Naive thymus-derived CD4-positive, alpha-beta T cell (primary cell): ENCODE measurements at places on chromosomes 5 and 9.

- DNase-seq: no peak
Measured at GRCh38 chr5:13574574-13574973, 369.9 kb downstream of the DNAH5 start.

DNA sequence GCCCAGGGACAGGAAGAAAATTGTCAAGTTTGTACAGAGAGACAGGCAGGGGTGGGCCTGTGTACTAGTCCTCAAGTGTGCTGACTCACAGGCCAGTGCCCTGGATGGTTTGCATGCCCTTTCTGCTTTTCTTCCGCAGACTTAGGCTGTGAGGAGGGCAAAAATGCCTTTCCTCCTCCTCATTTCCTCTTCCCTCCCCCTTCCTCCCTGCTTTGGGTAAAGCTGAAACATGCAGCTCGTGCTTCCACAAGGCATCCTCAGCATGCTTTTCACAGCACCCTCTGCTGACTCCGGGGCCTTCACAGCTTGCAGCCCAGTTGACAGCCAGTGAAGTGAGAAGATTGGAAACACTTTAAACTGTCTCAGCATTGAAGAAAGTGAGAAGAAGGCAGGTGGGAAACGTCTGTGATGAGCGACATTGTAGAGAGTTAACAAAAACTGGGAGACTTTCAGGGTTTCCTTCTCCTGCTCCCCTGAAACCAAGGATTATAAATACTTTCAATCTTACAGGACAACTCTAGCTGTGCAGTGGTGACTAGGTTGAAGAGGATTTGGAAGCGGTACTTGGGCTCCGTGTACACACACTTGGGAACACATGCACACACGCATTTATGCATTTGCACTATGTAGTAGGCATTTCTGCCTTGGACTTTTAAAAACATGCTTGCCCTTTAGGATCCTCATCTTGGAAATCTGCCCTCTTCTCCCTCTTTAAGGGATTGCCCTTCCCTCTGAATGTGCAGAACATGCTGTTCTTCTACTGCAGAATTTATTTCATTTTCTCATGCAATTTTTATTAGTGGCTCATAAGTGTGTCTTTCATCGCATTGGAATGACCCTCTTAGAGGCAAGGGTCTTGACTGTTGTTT is 138.8 kb downstream of the GRIA1 start:
- no peak for DNase-seq

DNA sequence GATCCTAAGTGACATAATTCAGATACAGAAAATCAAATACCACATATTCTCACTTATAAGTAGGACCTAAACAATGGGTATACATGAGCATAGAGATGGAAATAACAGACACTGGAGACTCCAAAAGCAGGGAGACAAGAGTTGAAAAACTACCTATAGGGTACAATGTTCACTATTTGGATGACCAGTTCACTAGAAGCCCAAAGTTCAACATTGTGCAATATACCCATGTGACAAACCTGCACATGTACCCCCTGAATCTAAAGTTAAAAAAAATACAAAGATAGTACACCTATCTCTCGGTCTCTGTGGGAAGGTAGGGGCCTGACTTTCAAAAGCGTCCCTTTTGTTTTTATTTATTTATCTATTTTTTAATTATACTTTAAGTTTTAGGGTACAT is 11.7 kb upstream of the OR1N1 start:
- DNase-seq: no peak

- no peak for DNase-seq
Measured at GRCh38 chr5:146223179-146223578, 19.8 kb downstream of the RBM27 start.

- DNase-seq: no peak
Measured at GRCh38 chr9:3502560-3503398, 23.0 kb downstream of the RFX3 start.

DNA sequence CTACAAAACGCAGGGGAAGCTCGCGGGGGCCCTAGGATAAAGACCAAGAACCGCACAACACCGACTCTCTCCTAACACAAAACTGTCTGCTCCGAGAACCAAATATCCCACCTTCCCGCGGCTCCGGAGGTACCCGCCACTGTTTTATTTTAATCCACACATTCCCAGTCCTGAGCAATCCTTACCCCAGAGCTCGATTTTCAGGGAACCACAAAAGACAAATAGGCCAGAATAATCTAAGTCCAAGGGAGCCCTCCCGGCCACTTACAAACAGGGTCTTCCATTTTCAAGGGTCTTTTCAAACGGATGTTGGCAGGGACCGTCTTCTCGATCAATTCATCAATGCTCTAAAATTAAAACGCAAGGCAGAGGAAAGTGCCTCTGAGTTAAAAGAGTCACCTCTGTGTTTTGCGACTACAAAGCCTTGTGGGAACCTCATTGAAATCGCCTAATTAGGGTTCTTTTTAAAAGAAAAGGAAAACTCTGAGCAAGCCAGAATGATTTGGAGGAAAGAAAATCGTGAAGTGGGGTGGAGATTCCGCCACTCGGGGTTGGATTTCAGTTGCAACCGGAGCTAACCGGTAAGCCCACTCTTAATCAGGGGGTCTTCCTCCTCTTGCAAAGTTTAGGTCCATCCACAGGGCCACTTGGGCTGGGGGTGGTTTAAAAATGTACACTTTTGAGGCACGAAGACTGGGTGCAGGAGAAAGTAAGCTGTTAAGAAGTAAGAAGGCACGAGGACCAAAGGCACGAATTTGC is 1.0 kb downstream of the GLDC start:
- DNase-seq: no peak

DNA sequence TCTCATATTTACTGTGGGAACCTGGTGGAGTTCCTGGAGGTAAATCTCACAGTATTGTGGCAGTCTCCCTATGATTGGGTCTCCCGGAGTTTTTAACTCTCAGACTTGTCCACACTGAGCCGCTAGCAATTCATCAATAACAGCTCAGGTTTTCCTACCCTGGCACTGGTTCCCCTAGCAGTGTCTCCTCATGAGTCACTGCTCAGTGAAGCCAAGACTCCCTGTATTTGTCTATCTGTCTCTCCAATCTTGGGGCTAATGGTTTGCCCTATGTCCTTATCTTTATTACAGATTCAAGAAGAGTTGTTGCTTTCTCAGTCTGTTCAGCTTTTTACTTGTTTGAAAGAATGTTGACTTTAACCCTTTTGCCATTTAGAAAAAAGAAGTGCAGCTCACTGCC is 176.7 kb upstream of the FGF10 start:
- DNase-seq: no peak

DNA sequence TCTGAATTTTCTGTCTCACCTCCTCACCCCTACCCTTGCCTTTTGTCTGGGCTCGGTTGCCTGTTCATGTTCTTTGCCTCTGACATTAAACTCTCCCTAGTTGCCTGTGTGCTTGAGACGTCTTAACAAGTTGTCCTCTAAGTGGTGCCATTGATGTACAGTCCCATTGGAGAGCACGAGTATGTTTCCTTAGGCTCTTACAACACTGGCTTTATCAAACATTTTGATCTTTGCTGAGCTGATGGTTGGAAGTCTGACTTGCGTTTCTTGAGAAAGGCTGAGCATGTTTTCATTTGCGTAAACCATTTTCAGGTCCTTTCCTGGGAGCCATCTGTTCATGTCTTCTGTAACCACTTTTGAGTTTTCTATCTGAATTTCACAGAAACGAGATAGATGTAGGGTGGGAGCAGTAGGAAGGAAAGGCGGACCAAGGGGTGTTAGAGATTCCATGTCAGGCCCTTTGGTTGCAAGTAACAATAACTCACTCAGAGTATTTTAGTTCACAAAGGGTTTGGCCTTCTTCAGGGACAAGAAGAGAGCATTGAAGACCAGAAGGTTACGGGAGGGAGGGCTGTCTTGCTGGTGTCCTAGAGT is 35.4 kb downstream of the OTULIN start:
- DNase-seq: no peak

DNA sequence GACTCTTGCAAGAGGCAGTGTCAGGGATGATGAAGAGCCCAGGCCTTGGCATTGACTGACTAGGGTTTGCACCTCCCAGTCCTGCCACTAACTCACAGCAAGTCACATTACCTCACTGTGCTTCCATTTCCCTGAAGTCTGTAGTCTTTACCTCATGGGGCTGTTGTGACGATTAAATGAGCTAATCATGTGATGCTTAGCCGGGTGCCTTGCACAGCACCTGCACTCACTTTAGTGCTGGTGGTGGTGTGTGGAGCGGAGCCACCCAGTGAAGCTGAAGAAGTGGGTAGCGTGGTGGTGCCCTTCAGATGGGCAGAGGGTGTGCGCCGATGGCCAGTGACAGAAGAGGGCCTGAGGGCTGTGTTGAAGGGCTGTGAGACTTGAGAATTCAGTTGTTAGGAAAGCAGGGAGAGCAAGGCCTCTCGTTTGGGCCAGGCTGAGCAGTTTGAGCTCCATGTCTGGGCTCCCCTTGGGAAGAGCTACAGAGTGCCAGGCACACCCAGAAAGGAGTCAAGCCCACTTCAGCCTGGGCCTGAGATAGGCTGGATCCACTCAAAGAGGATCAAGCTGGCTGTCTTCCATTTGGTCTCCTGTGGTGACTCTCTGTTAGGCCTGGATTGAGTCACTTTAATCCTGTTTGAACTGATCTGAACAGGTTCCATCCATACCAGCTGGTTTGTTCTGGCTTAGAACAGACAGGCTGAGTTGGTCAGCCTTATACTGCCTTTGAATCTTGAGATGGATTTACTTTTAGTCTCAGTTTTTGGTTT is 42.5 kb downstream of the RALGPS1 start:
- DNase-seq: no peak

- DNase-seq: no peak
Measured at GRCh38 chr5:267716-268115, 3.7 kb upstream of the PDCD6 start.

DNA sequence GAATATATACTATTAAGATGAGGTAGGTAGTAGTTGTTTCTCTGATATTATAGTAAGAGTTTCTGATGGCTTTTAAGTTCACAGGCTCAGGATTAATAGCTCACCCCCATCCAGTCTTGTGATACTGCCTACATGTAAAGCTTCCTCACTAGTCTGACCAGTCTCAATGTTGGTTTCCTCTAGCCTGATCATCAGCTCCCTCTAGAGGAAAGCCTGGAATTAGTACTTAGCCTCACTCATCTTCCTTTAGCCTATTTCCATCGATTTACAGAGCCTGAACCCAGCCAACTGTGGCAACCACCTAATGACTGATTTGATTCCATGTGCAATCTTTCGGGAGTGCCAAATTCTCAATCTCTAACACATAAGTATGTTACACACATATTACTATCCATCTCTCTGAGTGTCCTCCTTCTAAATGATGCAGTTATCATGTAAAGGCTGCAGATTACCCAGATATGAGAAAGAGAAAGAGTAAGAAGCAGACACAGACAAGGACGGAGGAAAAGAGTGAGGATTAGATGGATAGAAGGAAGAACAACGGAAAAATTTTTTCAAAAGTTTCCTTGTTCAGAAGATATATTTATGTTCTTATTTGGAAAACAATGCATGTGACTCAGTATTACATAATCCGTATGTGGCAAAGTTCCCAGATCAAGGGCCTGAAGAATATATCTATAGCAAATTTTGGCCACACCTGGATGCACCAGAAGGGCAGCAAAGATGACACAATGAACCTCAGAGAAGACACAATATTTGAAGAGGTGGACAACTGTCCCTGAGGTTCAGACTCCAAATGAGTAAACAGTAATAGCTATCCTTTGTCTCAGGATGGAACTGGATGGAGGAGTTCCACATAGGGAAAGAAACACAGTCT is 333.7 kb downstream of the ELAVL2 start:
- no peak for DNase-seq

GRCh38 chr5:23221831-23222230 is 285.6 kb upstream of the PRDM9 start:
- no peak for DNase-seq

DNA sequence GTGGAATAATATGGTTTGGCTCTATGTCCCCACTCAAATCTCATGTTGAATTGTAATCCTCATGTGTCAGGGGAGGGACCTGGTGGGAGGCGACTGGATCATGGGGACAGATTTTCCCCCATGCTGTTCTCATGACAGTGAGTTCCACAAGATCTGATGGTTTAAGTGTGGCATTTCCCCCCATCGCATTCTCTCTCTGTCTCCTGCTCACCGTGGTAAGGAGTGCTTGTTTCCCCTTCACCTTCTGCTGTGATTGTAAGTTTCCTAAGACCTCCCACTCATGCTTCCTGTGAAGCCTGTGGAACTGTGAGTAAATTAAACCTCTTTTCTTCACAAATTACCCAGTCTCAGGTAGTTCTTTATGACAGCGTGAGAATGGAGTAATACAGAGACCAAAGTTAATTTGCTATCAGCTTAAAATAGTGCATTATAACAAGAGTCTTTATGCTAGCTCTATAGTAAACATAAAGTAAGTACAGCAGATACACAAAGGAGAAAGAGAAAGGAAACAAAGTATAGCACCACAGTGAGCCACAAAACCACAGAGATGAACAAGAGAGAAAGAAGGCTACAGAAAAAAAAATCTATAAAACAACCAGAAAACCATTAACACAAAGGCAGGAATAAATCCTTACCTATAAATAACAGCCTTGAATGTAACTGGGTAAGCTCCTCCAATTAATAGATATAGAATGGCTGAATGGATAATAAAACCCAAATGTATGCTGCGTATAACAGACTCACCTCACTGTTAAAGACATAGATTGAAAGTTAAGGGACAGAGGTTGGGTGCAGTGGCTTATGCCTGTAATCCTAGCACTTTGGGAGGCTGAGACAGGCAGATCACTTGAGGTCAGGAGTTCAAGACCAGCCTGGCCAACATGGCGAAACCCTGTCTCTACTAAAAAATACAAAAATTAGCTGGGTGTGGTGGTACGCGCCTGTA is 39.7 kb downstream of the RAPGEF6 start:
- DNase-seq: peak; percentile 37

- DNase-seq: no peak
Measured at GRCh38 chr5:156883316-156883875, 33.3 kb downstream of the PPP1R2B start.

DNA sequence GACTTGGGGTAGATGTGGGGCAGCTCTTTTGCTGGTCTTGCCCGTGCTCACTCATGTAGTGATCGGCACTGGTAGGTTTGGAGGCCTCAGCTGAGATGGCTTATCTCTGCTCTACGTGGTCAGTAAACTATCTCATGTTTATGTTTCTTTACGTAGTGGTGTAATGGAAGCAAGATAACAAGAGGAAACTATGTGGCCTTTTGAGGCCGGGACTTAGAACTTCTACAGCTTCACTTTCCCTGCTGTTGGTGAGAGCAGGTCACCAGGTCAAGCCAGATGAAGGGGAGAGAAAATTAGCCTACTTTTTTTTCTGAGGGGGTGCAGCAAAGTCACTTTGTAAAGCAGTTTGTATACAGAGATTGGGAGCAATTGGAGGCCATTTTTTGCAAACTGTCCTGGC is 8.5 kb downstream of the FOCAD start:
- no peak for DNase-seq

DNA sequence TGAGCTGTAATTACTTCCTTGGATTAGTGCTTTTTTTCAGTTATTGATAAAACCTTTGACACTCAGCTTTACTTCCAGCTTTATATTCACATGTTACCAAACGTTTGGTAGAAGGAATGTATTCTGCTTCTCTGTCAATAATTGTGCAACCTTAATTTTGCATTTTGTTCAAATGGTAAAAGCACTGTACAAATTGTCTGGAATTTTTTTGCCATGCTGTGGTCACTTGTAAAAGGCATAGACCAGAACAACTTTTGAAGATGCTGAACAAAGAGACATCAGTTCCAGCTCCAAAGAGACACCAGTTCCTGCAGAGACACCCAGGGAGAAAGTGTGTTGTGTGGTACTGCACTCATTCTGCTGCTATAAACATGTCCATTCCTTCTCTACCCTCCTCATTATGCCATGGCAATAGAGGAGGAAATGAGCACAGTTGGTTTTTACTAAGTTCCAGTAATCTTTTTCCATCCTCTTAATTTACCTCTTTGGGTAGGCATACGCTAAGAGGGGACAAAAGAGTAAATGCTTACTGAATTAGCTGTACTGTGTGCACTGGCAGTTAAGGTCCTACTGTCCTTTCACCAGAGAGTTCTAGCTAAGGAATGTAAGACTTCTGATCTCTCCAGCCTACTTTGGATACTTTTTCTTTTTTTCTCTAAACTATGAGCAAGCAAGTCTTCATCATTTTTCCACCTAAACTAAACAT is 387.4 kb downstream of the FGF10 start:
- DNase-seq: no peak
